ENCODE measurements at places on chromosomes 7 and 10.
A peak's percentile ranks its signal among the peaks of the same experiment; 100 is the strongest.

- DNase-seq = peak; percentile 13
Measured at GRCh38 chr7:831596-832166, 595 bp upstream of the SUN1 start.

- no peak for DNase-seq
Measured at GRCh38 chr10:47060356-47060755, 149.1 kb downstream of the PTPN20 start.

DNA sequence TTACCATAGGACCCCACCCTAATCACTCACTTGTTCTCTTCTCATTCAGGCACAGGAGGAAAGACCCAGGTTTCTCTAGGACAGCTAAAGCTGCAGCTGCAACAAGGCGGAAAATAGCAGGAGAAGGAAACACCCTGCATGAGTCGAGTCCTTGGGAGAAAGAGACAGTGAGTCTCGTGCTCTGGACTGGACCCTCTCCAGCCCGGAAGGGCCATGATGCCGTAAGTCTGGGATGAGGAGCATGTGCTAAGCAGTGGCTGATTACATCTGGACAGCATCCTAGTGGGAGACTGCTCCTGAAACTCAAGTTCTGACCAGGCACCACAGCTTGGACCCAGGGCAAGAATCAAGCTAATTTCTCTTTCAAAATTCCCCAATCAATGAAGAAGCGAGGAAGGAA, 39.4 kb downstream of the FBXW4 start:
- DNase-seq = no peak

- DNase-seq = no peak
Measured at GRCh38 chr7:16770657-16771329, 17.2 kb downstream of the TSPAN13 start.

- DNase-seq = no peak
Measured at GRCh38 chr7:103391976-103392375, 44.5 kb downstream of the PSMC2 start.

- DNase-seq = no peak
Measured at GRCh38 chr7:128200376-128200775, 40.7 kb upstream of the LEP start.

DNA sequence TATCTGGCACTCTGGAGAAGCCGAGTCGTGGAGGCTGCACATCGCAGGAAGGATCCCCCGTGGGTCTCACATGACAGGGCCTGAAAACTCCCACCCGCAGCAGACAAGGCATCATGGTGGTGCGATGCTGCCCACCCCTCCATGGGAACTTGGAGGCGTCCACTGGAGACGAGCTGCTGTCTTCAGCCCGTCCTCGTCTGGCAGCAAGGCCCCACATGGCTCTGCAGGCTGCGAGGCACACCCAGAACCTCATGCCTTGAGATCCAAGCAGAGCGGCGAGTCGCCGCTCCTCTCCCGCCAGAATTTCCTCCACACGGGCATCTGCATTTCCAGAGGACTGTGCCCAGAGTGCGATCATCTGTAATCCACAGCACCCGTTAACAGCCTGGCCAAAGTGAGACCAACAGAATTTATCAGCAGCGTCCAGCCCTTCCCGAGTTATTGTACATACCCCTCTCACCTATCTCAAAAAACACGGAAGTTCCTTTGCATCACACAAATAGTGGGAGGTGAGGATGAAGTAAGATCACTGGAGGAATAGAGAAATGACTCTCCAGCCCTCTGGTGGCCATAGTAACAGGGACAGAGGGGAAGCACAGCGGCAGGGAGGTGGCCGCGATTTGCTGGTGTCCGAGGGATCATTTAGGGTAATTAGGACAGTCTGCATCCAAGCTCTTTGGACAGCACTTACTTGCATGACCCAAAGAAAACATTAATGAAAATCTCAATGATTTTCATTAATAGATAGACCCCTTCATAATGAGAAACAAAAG, 292.4 kb downstream of the USP6NL start:
- no peak for DNase-seq

DNA sequence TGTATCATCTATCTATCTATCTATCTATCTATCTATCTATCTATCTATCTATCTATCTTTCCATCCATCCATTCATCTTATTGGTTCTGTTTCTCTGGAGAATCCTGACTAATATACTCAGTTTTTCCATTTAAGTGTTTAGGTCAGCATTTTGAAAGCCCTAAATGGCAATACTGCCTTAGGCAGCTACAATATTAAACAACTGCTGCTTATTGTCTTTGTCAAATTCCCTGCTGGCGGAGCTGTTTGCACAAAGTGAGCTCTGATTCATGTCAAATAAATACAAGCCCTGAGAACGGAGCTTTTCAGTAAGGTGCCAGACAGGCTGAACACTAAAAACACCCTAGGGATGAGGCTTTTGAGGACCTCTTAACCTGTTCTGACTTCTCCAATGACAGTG, 7.1 kb upstream of the KLHL7 start:
- no peak for DNase-seq

GRCh38 chr7:18538554-18539250, 43.2 kb downstream of the HDAC9 start:
- DNase-seq = no peak

DNA sequence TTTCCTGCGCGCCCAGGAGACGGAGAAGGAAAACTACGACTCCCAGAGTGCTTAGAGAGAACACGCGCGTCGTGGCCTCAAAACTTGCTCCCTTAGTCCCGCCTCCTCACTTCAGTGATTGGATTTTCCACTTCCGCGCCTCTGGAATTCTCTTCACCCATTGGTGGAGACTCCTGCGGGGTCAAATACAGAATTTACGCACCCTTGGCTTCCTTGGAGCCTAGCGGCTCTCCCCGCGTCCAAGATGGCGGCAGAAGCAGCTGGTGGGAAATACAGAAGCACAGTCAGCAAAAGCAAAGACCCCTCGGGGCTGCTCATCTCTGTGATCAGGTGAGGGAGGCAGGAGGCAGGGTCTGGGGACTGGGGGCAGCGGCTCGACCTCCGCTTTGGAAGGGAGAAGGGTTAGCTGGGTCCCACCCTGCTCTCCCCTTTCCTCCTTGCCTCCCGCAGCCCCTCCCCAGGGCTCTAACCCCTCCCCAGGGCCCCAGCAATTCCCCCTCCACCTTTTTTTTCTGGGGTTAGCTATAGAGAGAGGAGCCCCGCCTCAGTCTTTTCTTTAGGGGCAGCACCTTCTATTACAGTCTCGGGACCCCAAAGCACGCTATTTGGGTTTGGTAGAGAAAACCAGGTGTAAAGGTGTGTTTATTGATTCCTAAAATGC, at the start of gene EXOC4:
Gene EXOC4 (plus strand): TSS at position 221 of the 661 bp plus-strand sequence.
- DNase-seq = peak; percentile 90

DNA sequence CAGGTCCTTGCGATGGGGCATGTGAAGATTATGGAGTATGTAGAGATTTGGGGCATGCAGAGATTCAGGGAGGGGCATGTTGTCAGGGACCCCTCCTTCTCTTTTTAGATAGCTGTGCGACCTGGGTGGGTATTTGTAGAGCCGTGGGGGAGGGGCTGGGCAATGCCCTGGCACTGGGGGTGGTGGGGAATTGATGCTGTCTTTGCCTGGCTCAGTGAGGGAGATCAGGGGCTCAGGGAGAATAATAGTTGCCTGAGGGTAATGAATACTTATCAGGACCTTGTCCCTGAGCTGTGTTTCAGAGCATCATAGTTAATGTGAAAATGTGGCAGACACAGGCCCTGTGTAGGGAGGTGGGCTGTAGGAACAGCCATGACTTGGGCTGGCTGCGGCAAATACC, 3.5 kb downstream of the RAMP3 start:
- DNase-seq = no peak

DNA sequence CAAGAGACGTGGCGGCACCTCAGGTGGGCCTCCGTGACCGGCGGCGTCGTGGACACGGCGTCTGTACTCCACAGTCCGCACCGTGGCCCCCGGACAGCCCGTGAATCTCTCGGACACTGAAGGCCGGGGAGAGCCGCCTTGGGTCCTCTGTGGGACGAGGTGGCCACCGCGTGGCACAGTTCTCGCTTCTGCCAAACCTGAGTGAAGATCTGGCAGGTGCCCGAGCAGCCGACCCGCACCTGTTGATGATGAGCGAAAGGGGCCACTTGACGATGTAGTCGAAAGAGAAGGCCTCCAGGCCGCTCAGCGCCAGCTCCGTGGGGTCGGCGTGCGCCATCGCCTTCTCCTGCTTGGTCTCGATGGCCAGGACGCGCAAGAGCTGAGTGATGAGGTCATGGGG, 8.5 kb upstream of the ADAM8 start:
- DNase-seq = no peak

- no peak for DNase-seq
Measured at GRCh38 chr7:122525355-122525754, 173.6 kb downstream of the RNF133 start.

DNA sequence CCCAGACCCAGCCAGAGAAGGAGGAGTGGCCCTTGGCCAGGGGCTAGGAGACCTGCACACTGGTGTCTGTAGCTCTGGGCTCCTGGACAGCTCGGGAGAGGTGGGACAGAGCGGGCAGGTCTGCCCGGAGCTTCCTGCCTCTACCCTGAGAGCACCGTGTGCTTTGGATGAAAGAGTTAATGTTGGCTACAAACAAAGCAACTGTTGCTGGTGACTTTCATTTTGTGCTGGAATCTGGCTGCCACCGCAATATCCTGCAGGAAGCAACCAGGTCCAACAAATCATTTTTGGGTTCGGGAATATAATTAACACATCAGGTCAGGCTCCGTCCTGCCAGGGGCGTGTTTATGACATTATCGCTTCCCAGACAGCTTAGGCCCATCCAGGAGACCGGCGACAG, 441.8 kb upstream of the MKI67 start:
- DNase-seq = no peak

DNA sequence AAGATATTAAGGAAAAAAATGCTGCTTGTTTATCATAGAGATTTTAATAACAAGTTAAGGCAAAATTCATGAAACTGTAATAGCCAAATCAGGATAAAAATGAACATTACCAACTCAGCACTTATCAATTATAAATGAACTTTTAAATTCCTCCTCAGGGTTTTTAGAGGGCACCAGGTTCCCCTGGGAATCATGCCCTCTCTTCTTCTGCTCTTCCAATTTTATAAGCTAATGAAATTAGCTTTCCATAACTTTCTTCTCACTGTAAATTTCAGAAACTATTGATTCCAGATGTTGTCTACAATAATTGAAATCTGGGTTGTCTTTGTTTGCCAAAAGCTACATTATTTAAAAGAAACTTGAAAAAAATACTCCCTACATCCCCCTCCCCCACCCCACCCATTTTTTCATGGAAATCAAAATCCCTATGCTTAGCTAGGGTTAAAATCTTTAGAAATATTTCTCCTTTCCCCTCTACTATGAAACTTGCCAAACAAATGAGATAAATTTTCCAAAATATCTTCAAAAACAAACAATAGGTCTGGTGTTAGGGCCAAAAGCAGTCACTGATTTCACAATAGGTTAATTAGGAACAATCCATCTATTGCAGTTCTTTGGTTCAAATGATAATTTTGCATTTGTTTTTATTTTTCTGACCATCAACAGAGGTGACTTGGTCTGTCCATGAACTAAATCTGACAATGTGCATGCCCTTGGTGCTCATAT, 187.7 kb downstream of the DOCK4 start:
- no peak for DNase-seq

- DNase-seq = no peak
Measured at GRCh38 chr10:23693501-23693901, 254.6 kb downstream of the OTUD1 start.

DNA sequence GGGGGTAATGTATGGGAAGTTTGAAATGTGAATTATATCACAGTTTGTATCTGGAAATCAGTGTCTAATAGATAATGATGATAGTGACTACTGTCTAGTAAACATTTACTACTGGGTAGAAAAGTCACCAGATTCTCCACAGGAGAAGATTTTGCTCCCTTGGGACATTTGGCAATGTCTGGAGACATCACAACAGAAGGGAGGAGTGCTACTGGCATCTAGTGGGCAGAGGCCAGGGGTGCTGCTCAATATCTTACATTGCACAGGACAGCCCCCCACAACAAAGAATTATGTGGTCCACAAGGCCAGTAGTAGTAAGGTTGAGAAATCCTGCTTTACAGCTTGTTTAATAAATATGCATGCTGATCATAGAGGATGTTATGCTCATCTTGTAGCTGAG, 92.3 kb upstream of the PRPS1L1 start:
- no peak for DNase-seq

DNA sequence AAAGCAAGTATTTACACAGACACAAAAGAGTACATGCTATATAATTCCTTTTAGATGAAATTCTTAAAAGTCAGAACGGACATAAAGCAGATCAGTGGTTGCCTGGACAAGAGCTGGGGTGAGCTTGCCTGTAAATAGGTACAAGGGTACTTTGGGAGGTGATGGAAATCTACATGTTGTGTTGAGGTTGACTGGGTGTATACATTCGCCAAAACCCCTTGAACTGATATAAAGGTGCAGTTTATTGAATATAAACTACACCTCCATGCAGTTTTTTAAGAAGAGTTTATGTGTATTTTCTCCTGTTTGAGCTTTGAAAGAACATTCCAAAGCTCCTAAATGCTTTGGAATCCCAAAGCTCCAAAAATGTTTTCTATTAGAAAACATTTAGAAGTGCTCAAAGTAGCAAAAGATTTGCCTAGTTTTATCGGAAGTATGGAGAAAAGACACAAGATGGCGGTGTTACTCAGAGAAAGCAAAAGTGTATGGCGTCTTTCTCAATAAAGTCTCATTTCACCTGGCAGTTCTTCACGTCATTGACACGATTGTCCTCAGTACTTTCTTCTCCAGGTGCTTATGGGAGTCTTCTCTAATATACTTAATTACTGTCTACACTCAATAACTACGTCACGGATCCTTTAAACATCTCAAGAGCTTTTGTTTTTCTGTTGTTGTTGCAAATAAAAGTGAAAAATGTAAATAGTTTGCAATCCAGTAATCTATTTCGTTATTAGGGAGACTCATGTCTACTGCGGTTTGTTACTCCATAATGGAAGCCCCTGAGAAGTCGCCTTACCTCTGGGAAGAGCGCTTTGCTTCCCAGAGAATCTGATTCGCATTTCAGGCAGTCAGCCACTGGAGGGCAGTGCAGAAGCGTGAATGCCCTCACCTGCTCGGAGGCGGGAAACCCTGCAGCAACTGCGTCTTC, 14.7 kb upstream of the SEC61G start:
- DNase-seq = peak; percentile 71

DNA sequence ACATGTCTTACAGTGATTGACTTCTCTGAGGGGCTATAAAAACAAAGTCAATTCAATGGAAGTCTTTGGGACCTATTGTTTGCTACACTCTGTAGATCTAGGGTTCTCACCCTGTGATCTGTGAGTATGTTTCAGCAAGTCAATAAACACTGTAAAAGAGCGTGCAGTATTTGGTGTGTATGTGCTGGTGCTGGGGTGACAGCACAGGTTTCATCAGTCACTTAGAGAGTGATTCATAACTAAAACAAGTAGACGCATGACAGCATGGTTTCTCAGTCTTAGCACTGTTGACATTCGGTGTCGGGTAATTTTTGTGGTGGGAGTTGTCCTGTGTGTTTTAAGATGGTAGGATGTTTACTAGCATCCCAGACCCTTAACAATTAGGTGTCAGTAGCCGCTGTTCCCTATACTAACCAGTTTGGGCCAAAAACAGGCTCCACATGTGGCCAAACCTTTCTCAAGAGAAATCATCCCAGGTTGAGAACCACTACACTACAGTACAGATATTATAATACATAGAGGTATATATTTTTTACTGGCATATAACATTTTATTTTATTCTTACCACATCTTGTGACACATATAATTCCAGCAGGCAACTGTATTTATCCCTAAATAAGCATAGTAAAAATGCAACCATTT, 411.8 kb downstream of the ARL4A start:
- DNase-seq = no peak

GRCh38 chr7:132904209-132904608, 177.7 kb downstream of the CHCHD3 start:
- no peak for DNase-seq

Data from activated naive CD4-positive, alpha-beta T cell treated with Interleukin-2 at 50 U/mL for 16 hours (primary cell).